Amygdala (tissue), 56 donors: ENCODE measurements at places on chromosomes 7 and 10.

GRCh38 chr7:57328963-57329362 lies 121.0 kb upstream of the ZNF716 start:
- no peak for DNase-seq

GRCh38 chr7:130384371-130384801 lies 4.1 kb downstream of the CPA1 start:
- no peak for DNase-seq

DNA sequence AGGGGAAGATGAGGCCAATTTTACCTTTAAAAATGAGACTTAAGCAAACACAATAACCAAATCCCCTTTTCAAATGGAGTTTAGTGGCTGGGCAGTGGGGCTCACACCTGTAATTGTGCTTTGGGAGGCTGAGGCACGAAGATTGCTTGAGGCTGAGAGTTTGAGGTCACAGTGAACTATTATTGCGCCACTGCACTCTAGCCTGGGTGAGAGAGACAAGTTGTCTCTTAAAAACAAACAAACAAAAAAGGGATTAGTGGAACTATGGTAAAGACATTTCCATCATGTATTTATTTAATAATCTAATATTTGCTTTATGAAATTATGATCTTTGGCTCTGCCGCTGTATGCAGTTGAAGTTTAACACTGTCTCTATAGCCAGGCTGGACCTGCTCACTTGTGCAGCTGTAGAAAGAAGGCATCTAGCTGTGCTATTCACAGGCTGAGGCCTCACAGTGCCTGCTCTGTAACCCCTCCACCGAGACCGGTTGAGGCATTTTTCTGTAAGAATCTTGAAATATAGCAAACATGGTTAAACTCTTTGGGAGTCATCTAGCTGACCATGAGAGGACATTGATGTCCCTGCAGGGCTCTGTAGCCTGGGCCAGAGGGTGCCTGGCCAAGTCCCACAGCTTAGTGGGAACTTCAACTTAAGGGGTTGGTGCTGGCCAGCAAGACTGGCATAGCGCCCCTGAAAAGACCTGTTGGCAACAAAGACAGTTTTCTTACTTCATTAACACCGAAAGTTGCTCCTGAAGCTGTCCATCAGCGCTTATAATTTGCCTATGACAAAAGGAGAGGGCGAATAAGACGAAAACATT lies 131.8 kb downstream of the BMPER start:
- DNase-seq, result no peak

DNA sequence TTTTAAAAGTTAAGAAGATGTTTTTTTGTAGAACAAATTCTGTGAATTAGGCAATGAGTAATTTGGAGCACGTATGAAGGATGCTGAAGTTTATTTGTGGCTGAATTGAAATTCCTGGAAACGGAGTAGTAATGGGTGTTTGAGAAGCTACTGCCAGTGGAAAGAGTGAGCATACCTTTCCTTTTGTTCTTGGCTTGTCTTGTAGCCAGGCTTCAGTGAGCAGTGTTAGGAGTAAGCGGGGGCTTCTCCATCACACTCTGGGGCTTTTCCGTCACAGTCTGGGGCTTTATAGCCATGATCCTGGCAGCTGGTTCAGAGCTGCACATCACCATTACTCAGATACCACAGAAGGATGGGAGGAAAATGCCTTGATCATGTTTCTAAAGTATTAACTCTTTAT lies 32.3 kb downstream of the GARS1 start:
- DNase-seq, result no peak

DNA sequence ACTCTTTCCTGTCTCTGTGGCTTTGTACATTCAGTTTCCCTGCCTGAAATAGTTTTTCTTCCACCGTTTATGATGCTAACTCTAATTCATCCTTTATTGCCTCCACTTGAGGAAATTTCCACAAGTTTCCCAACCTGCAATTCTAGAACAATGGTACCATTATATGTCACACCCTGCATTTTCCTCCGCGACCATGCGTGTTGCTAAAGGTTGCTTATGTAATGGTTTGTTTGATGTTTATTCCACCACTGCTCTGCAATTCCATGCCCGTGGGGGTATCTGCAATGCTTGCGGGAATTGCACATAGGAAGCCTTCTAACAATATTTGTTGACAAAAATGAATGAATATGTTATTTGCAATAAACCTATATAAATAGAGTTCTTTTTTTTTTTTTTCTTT lies 69.5 kb upstream of the ST8SIA6 start:
- no peak for DNase-seq

DNA sequence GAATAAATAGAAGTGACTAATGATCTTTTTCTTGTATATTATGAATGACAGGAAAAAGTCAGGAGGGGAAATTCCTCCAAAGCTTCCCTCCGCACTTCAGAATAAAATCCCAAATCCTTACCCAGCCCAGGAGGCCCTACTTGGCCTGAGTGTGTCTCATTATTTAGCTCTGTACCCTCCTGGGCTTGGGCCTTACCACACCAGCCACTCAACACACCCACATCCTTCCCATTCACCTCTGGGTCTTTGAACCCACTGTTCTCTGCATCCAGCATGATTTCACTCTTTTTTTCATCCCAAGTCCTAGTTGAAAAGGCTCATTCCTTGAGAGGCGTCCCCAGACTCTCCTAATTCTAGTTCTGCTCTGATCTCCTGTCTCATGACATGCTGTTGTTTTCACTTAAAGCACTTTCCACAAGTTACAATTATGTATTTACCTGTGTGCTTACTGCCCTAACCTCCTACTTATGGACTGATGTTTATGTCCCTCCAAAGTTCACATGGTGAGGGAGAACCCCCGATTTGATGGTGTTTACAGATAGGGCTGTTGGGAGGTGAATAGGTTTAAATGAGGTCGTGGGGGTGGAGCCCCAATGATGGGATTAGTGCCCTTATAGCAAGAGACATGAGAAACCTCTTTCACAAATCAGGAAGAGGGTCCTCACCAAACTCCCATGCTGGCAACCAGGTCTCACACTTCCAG lies 6.4 kb downstream of the NOD1 start:
- no peak for DNase-seq

DNA sequence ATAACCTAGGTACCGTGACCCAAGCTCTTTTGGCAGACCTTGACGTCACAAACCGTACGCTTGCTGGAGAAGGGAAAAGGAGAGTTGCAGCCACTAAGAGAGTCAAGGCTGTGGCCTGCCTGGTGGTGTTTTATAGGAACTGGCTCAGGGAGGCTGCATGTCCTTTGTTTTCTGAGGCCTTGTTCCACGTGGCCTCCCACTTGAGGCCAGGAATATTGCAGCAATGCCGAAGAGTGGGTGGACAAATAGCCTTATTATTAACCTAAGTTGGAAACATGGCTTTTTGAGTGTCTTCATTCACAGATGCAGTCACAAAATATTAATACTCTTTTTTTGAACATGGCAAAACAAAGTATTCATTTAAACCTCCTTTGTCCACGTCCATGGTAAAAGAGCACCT lies 178.0 kb downstream of the CELF2 start:
- no peak for DNase-seq

DNA sequence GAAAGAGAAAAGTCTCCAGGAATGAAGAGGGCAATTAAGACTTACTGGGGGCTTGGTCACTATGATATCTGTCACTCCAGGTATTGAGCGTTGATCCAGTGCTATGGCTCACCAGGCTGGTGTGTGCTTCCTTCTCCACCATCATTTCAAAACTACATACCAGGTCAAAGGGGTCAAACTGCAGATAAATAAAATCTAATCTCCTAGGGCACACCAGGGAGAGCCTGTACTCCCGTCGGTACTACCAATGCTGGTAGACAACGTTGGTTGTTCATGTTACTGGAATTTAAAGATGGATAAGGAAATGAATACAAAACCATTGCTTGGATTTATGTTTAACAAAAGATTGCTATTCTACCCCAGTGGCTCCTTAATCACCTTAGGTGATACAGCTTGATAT lies 118.3 kb downstream of the MYO3A start:
- DNase-seq, result no peak

DNA sequence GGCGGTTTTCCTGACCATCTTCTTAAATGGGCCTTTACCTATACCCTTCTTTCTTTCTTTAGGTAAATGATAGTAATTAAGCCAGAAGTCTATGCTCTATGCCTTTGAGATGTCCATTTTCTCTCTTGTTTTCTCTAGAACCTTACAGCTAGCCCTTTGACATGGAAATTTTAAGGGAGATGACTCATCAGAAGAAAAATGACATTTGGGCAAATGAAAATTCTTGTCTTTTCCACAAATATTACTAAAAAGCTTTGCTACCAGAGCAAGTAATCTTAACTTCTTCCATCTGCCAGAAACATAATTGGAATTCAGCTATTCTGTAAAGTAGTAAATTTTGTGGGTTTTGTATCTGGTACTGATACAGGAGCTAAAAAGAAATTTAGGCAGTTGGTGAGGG lies 59.5 kb downstream of the CCDC3 start:
- no peak for DNase-seq

DNA sequence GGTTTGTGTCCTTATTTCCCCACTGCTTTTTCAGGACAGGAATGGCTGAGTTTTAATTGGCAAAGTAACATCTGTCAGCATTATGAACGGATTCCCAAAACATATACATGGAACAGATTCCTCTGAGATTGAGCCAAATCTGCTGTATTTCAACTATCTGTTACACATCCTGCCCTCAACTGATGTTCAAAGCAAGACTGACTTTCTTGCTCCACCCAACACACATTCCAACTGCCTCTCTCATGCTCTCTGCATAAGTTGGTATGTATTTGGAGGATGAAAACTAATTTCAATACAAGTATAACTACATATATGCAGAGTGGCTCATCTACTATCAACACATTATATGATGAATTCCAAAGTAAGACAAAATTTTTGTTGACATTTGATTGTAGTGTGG lies 342.2 kb downstream of the GATA3 start:
- no peak for DNase-seq

DNA sequence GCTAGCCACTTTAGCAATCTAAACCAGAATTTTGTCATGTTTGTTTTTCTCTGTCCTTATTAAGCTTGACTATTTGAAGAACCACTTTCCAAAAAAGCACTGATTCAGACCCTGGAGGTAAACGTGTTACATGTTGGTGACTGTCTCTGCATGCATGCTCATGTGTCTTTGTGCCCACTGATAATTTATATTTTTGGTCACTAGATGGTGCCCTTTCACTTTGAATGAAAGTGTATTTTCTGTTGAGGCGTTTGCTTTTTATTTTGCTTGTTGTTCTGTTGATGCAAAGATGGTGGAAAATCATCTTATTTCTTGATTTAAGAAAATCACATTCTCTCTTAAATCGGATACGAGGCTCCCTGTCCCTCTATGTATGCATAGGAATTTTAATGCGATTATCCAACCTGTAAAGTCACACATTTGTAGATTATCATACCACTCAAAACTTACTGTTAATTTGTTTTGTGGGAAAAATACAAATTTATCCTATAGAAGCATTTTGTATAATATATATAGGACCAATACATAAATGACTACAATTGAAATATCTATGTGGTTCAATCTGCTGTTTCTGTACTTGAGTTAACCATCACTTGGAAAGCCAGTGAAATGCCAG lies 269.3 kb downstream of the BICC1 start:
- DNase-seq, result peak; percentile 68

DNA sequence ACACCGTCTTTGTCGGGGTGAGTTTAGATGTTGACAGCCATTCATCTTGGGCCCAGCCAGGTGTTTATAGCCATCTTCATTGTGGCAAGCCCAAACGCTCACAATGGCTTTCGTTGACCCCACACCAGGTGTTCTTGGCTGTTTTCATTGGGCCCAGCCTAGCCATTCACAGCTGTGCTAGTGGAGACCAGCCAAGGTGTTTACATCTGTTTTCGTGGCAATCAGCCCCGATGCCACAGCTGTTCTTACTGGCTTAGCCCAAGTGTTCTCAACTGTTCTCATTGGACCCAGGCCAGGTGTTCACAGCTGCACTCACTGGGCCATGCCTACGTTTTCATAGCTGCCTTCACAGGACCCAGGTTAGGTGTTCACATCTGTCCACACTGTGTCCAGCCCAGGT lies 7.7 kb downstream of the FRG2B start:
- no peak for DNase-seq

GRCh38 chr10:73110345-73110849 lies at the start of gene NUDT13:
Gene NUDT13, plus strand, starts transcription at chr10:73110455. Its CDS starts 3,911 bp downstream, at chr10:73114366.
- DNase-seq, result peak; percentile 45

DNA sequence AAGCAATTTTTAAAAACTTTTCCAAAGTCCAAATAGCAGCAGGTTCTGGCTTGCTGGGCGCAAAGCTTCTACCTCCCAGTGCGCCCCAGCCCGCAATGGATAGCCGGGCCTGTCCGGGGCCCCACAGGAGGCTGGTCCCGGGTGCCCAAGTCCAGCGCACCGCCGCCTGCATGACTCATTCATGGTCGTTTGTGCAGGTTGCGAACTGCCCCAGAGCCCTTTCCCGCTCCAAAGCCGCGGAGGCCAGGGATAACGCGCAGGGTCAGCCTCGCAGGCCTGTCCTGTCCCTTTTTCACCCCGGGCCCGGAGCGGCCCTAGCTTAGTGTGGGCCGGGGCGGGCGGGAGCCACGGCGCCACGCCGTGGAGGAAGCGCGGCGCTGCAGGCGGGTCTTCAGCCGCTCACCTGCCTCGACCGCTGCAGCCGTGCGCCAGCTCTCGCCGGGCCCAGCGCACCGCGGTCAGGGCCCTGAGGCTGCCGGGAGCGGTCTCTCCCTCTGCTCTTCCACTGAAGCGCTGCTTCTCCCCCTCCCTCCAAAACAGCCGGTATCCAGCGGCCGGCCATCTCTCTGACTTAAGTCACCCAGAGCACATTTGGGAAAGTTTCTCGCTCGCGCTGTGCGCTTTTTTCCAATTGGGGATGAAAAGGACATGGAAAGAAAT lies 1.7 kb upstream of the EGR2 start:
- peak; percentile 50 for DNase-seq

GRCh38 chr10:35398355-35398754 lies 62.0 kb downstream of the CCNY start:
- DNase-seq, result no peak

- DNase-seq, result no peak
These were observed 14.6 kb upstream of the PWWP2B start for GRCh38 chr10:132382231-132382922.

GRCh38 chr7:130904792-130905191 lies 170.8 kb upstream of the KLF14 start:
- no peak for DNase-seq

DNA sequence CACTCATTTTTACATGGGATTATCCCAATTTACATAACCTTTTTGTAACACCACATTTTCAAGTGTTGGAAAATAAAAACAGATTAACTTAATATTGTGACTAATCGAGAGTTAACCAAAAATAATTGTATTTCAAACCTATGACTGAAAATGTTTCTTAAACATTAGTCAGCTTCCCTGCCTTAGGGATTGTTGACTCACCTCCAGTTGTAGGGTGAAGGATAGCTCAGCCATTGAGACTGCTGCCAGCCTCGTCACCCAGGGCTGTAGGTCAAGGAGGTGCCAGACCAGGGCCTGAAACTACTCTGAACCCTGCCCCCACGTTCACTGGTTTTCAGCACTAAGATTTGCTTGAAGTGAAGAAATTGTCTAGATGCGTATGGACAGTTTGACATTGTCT lies 351.2 kb downstream of the GFRA1 start:
- no peak for DNase-seq

GRCh38 chr7:141227454-141227853 lies 153.6 kb downstream of the TMEM178B start:
- DNase-seq, result no peak

- no peak for DNase-seq
These were observed 28.7 kb downstream of the ZCCHC24 start for GRCh38 chr10:79416578-79417255.

GRCh38 chr10:120989996-120990598 lies 138.9 kb downstream of the WDR11 start:
- DNase-seq, result no peak

GRCh38 chr10:103661198-103661950 lies 167.9 kb downstream of the NEURL1 start:
- DNase-seq, result peak; percentile 48

- DNase-seq, result no peak
These were observed 144.0 kb upstream of the ASAH2 start for GRCh38 chr10:50395271-50395670.
